ENCODE measurements at places on chromosomes 6 and 20.
A peak's percentile ranks its signal among the peaks of the same experiment; 100 is the strongest.

DNA sequence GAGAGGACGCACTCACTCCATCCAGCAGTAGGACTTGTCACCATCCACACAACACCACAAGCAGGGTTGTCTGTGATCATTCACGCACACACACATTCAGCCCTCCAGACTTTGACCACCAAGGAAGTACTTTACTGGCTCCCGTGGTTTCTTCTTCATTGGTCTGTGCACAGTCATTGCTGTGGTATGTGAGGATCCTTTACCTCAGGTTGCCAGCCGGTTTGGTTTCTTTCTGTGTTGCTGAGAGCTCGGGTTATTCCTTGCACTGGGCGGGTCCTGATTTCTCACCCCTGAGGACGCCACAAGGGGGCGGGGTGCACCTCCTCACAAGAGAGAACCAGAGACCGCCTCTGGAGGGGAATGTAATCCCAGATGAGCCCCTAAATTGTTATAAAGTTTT lies 11.2 kb downstream of the SLC35A1 start:
- no peak for DNase-seq

GRCh38 chr20:10105046-10105445 lies 70.3 kb downstream of the ANKEF1 start:
- DNase-seq: no peak

DNA sequence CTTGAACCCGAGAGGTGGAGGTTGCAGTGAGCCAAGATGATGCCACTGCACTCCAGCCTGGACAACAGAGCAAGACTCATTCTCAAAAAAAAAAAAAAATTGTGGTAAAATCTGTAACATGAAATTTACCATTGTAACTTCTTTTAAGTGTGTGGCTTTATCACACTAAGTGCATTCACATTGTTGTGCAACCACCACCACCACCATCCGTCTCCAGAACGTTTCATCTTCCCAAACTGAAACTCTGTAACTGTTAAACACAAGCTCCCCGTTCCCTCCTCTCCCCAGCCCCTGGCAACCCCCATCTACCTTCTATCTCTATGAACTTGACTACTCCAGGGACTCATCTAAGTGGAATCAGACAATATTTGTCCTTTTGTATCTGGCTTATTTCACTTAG lies 29.7 kb downstream of the PDRG1 start:
- DNase-seq: no peak

DNA sequence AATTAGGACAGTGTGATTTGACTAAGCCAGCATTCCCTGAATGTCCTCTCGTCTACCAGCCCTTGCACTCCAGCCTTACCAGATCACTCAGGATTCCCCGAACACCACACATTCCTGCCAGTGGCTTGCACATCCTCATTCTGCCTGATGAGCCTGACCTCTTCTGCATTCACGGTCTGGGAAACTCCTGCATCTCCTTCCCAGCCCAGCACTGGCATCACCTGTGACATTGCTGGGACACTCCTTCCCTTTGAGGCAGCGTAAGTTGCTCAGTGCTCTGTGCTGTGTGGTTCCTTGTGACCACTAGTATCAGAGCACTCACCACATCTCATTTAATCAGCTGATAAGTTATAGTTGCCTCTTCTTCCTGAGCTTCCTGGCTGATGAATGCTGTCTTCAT lies 17.3 kb downstream of the NCOA7 start:
- DNase-seq: no peak

GRCh38 chr6:24583463-24584381 lies 62.3 kb downstream of the KIAA0319 start:
- peak; percentile 78 for DNase-seq

DNA sequence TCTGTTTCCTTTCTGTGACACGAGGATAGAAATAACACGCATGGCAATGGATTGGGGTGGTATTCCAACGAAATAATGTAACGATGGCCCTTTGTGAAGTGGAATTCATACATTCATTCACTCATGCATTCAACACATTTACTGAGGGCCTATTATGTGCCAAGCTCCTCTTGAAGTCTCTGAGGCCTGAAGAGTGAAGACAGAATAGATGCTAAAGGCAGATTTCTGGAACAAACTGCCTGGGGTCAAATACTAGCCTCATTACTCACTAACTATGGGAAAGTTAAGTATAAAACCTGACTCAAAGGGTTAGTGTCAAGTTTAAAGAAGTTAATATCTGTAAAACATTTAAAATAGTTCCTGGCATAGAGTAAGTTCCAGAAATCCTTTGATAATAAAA lies 279.6 kb upstream of the SULF2 start:
- DNase-seq: no peak

GRCh38 chr6:168216751-168217191 lies 102.8 kb downstream of the DACT2 start:
- no peak for DNase-seq

DNA sequence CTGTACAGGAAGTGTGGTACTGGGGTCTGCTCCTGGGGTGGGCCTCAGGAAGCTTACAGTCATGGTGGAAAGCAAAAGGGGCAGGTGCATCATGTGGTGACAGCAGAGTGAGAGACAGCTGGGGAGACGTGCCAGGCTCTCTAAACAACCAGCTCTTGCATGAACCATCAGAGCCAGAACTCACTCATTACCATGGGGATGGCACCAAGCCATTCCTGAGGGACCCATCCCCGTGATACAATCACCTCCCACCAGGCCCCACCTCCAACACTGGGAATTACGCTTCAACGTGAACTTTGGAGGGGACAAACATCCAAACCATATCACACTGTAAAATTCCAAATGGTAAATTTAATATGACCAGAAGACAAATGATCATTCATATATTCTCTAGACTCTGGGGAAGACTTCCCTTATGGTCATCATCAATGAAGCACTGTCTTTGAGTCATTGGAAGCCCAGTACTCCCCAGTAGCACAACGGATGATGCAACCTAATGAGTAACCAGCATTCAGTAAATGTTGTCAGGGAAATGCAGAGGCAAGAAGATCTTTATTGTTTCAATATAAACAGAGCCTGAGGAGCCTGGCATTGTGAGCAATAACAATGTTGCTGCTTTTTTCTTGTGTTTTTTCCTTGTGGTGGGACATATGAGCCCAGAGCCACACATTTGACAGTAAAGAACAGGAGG lies 48.2 kb upstream of the RALY start:
- no peak for DNase-seq

- no peak for DNase-seq
Measured at GRCh38 chr6:322940-323729, 30.8 kb downstream of the DUSP22 start.

- no peak for DNase-seq
Measured at GRCh38 chr6:138429761-138430160, 25.7 kb downstream of the HEBP2 start.

GRCh38 chr20:1652960-1653359 lies 4.6 kb downstream of the SIRPG start:
- no peak for DNase-seq

GRCh38 chr6:53281518-53282215 lies 67.1 kb downstream of the ELOVL5 start:
- no peak for DNase-seq

DNA sequence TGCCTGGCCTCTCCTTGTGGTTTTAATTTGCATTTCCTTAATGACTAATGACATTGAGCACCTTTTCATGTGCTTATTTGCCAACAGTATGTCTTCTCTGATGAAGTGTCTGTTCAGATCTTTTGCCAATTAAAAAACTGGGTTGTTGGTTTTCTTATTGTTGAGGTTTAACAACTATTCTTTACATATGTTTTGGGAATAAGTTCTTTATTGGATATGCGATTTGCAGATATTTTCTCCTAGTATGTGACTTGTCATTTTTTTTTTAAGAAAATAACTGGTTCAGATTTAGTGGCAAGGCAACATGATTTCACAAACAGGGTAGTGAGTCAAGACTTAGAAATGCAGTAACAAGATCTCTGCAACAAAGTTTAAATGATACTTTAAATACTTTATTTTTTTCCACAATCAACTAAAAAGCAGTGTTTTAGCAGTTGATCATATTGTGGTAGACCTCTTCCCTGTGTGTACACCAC lies 67.8 kb downstream of the TIAM2 start:
- no peak for DNase-seq

GRCh38 chr20:19683188-19683587 lies 74.9 kb upstream of the RIN2 start:
- no peak for DNase-seq

- DNase-seq: no peak
Measured at GRCh38 chr6:47922391-47922790, 140.6 kb downstream of the OPN5 start.

DNA sequence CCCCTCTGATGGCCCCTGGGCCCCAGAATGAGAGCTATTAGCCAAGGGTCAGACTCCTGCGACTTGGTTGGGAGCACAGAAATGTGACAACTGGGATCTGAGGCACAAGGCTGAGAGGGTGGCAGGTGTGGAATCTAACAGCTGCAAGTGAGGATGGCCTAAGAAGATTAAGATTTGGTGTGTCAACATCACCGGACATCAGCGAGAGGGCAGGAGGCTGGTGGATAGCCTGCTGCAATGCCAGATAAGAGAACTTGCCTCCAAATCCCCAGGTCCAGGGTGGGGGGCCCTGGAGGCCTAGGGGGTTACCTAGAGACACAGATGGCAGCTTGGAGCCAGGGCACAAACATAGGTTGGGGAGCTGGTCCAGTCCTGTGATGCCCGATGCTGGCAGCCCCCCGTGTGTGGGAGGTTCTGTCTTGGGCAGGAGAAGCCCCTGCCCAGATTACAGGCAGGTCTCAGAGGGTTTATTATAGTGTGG lies 155.8 kb downstream of the GRM4 start:
- no peak for DNase-seq

DNA sequence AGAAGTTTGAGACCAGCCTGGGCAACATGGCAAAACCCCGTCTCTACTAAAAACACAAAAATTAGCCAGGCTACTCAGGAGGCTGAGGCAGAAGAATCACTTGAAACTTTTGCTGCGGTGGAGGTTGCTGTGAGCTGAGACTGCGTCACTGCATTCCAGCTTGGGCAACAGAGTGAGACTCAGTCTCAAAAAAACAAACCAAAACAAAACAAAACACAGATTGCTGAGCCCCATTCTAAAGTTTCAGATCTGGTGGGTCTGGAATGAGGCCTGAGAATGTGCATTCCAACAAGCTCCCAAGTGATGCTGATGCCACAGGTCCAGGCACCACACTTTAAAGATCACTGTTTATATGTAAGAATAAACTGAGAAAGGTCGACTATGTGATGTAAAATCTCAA lies 24.9 kb upstream of the TMEM14A start:
- DNase-seq: no peak

GRCh38 chr6:18527836-18528743 lies 140.9 kb downstream of the RNF144B start:
- DNase-seq: no peak

DNA sequence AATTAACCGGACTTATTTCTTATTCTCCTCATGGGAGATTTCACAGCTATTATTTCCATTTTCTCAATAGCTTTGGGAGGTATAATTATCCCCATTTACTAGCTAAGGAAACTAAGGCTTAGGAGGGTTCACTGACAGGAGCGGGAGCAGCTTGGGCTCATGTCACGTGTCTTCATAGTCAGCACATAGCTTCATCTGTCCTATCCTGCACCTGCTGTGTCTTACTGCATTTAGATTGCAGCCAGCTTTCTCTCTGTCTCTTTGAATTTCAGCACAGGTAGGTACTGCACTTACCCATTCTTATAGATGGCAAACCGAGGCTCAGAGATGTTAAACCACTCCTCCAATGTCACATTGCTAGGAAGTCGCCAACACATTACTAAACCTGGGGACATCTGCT lies 839.9 kb downstream of the MAFB start:
- no peak for DNase-seq

- DNase-seq: no peak
Measured at GRCh38 chr20:11799281-11799684, 118.4 kb upstream of the BTBD3 start.

- DNase-seq: no peak
Measured at GRCh38 chr6:135606392-135606791, 108.9 kb upstream of the AHI1 start.

GRCh38 chr6:51614725-51615124 lies 472.7 kb downstream of the PKHD1 start:
- DNase-seq: no peak

DNA sequence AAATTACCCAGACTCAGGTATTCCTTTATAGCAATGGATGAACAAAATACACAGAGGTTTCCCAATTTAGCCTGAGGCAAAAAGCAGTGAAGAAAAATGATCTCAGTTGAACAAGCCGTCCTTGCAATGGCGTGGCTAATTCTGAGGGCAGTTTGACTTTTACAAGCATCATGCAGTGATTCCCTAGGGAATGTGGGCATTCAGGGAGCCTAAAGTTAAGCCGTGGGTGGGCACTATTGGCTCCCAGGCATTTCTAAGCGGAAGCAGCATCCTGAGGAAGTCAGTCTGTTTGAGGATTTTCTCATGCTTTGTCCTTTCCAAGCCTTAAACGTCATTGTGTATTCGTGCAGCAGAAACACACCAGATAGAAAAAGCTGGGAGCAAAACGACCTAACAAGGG lies 133.9 kb downstream of the MYLK4 start:
- no peak for DNase-seq

GRCh38 chr20:47546184-47547033 lies 44.7 kb downstream of the NCOA3 start:
- DNase-seq: no peak

DNA sequence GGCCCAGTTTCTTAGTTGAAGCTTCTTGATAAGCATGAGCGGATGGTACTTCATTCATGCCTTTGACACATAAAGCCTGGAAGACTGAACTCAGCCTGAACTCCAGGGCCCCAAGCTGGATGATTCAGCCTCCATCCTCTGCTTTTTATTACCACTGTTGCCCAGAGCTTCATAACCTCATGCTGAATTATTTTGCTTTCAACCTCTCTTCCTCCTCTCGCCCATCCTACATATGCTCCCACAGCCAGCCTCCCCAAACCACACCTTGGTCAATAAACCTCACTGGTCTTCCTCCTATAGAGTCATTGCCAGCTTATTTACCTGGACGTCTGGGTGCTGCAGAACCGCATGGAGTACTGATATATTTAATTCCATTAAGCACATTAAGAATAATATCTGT lies 59.4 kb downstream of the SLC35B3 start:
- DNase-seq: no peak

- DNase-seq: peak; percentile 49
Measured at GRCh38 chr6:148747471-148748165, 788 bp downstream of the UST start.

GRCh38 chr6:6218759-6219085 lies 101.7 kb downstream of the F13A1 start:
- DNase-seq: no peak

- DNase-seq: no peak
Measured at GRCh38 chr20:44701858-44702256, 13.3 kb upstream of the CCN5 start.

Data from uterus (tissue), 4 donors.